ENCODE measurements at places on chromosomes 5 and 9. TPM values are rescaled to one million over a fixed set of nuclear protein-coding genes. Genes with fewer than 3 reads are reported as not detected.

DNA sequence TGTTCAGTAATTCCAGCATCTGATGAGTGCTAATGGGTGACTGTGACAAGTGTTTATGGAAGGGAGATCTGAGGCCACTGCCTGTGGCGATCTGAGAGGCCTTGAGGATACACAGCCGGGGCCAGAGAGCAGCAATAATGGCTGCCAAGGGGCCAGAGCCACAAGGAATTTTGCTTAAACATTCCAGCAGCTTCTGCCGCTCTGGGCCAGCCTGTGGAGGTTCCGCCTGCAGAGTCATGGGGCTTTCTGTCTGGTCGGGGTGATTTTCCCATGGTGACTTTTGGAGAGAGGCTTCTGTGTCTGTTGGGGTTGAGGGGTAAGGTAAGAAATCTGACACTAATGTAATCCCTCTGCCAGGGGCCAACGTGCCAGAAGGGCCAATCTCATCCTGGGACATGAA, 353.5 kb downstream of the ADAMTS6 start:
- peak overlapping the region; percentile 51 for H3K27ac ChIP-seq
- no peaks in the 10 kb centered on the region for H3K27me3 ChIP-seq
- H3K4me1 ChIP-seq: peaks cover 26% of the 10 kb centered on the region
- H3K4me3 ChIP-seq: no peak overlapping the region

F2R gene
- total RNA-seq: 5.3 TPM

GRCh38 chr5:170108266-170108785, 2.6 kb downstream of the FOXI1 start:
- peaks cover 4% of the 10 kb centered on the region for H3K27me3 ChIP-seq
- no peak for DNase-seq
- no peaks in the 10 kb centered on the region for H3K36me3 ChIP-seq
- H3K4me1 ChIP-seq: no peaks in the 10 kb centered on the region
- H3K4me3 ChIP-seq: no peak overlapping the region

GRCh38 chr9:33651125-33651524, 127.1 kb downstream of the ANKRD18B start:
- no peaks in the 10 kb centered on the region for H3K4me1 ChIP-seq
- no peak overlapping the region for H3K27ac ChIP-seq
- no peaks in the 10 kb centered on the region for H3K36me3 ChIP-seq
- no peak overlapping the region for H3K4me3 ChIP-seq
- no peak for DNase-seq

NEUROG1 gene
- not detected for total RNA-seq

DNA sequence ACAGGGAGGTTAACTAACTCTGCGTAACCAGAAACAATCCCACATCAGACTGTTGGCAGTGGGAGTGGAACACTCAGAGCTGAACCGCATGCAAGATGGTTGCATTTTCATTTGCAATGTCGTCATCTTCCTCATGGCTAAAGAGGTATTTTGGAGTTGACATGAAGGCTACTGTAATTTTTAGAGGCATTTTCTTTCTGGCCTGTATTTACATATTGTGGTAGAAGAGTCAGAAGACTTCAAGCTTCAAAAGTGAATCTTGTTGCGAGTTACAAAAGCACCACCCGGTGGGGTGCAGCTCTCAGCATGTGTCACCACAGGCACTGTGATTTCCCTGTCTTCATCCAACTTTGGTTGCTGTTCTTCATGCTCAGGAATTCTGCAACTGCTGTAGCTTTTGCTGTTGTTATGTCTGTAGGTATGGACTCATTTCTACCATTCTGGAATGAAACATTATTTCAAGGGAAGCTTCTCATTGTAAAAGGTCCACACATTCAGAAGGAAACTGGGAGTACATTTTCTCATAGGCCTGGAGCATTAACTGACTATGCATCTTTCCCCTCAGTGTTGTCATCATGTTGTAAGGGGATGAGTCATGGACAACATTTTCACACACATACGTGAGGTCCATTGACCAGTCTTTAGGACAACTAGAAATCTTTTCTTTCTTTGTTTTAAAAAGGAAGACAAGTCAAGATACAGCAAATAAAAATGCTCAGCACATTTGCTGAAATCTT, 35.4 kb upstream of the GDNF start:
- no peaks in the 10 kb centered on the region for H3K36me3 ChIP-seq
- peak overlapping the region; percentile 81 for H3K27ac ChIP-seq
- no peak overlapping the region for H3K4me3 ChIP-seq
- DNase-seq: peak; percentile 91
- no peaks in the 10 kb centered on the region for H3K27me3 ChIP-seq

DNA sequence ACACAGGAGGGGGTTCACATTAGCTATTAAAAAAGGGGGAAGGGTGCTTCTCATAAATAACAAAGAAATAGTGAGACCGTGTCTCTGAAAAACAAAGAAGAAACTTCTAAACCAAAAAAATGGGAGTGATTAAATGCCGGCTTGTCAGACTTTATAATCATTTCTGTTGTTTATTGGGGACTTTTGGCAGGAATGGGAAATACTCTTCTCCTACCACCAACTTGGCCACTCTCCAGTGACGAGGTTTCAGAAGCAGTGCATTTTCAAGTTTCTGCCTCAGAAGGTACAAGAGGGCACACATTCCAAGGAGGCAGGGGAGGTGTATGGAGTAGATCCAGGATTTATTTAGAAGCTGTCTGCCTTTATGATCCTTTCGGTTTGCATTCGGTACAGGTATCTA, 46.2 kb downstream of the LIX1 start:
- H3K27me3 ChIP-seq: peaks cover 38% of the 10 kb centered on the region
- no peaks in the 10 kb centered on the region for H3K4me1 ChIP-seq
- H3K4me3 ChIP-seq: no peak overlapping the region
- no peaks in the 10 kb centered on the region for H3K36me3 ChIP-seq

- H3K36me3 ChIP-seq: no peaks in the 10 kb centered on the region
- H3K27me3 ChIP-seq: no peaks in the 10 kb centered on the region
- H3K4me3 ChIP-seq: no peak overlapping the region
- H3K4me1 ChIP-seq: no peaks in the 10 kb centered on the region
- DNase-seq: no peak
These were observed 96.1 kb upstream of the APC start for GRCh38 chr5:112641515-112642110.

CATSPER3 gene
- total RNA-seq: 0.11 TPM

DNA sequence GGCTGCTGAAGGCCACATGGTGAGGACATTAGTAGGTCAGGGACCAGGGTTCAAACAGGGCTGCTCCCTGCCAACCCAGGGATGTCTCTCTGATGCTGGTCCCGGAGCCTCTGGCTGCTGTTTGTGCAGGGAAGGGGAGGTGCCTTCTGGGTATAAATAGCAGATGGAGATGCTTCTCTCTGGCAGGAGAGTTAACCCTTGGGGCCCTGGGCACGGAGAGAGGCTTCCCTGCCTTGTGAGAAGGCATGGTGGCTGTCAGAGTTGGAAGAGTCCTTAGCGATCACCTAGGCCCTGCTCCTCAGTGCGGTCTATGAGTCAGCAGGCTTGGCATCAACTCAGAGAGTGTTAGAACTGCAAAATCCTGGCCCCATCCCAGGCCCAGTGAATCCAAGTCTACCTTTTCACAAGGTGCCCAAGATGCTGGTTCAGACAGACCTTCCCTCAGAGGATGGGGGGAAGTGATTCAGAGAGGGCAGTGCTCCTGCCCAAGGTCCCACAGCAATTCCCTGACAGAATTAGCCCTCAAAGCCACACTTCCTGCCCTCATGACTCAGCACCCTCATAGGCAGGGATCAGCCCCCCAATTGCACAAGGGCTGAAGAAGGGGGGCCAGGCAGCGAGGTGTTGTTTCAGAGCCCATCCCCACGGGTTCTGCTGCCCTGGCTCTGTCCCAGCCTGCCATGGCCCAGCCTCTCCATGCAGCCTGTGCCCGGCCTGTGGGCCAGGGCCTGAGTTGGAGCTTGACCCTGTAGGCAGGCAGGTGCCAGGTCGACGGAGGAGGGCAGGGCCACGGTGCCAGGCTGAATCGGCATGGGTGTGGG, 25.6 kb downstream of the CAMK2A start:
- no peak overlapping the region for H3K4me3 ChIP-seq
- peaks cover 16% of the 10 kb centered on the region for H3K4me1 ChIP-seq
- peak overlapping the region; percentile 28 for H3K27ac ChIP-seq
- DNase-seq: peak; percentile 92
- H3K27me3 ChIP-seq: no peaks in the 10 kb centered on the region

GRCh38 chr5:67511911-67512310, 315.3 kb upstream of the CD180 start:
- no peak overlapping the region for H3K4me3 ChIP-seq
- H3K36me3 ChIP-seq: no peaks in the 10 kb centered on the region
- H3K27ac ChIP-seq: no peak overlapping the region

- DNase-seq: no peak
- H3K4me1 ChIP-seq: peaks cover 16% of the 10 kb centered on the region
- no peak overlapping the region for H3K27ac ChIP-seq
- H3K4me3 ChIP-seq: no peak overlapping the region
- no peaks in the 10 kb centered on the region for H3K27me3 ChIP-seq
These were observed 31.9 kb upstream of the ATP6V1G1 start for GRCh38 chr9:114555696-114556095.

DNA sequence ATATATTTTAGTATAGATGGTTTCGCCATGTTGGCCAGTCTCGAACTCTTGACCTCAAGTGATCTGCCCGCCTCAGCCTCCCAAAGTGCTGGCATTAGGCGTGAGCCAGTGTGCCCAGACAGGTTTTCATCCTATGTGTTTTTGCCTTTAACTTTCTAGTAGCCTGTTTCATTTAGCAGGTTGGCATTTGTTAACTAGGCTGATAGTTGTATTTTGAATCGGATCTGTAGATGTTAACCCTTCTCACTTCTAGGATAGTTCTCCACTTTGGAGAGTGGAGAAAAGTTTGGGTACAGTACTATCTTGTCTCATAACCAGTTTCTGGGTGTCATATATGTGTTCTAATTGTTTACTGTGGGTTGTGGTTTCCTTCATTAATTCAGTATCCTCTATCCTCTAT, 7.3 kb upstream of the FGF18 start:
- no peaks in the 10 kb centered on the region for H3K27me3 ChIP-seq
- H3K4me3 ChIP-seq: no peak overlapping the region
- H3K27ac ChIP-seq: no peak overlapping the region
- peaks cover 18% of the 10 kb centered on the region for H3K4me1 ChIP-seq

DNA sequence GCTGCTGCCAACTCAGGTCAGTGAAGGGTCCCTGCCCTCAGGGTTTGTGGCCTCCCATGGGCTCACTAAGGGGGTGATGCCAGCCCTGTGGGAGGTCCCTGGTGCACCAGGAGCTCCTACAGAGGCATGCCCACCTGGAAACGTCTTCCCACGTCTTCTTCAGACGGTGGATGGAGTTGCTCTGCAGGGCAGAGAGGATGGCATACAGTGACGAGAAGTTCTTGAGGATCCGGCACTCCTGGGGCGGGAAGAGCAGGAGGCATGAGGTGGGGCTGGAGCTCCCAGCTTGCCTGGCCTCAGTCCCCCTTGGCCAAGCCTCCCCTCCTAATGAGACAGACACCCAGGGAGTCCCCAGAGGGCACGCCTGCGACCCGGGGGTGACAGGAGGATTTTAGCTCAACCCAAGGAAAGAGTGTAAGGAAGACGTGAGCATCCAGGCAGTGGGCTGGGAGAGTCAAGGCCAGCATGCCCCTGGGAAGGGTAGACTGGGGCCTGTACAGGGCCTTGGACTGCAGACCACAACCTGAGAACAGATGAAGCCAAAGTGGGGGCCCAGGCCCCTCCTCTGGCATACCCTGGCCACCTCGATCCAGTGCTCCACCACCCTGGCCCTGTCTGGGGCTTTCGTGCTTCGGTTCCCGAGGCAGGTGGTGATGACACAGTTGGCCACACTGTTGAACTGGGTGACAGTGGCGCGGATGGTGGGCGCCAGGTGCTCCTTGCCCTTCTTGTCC, 14.4 kb downstream of the RALGDS start:
- no peak for DNase-seq
- no peaks in the 10 kb centered on the region for H3K4me1 ChIP-seq
- peaks cover 8% of the 10 kb centered on the region for H3K36me3 ChIP-seq
- H3K4me3 ChIP-seq: no peak overlapping the region
- H3K27ac ChIP-seq: no peak overlapping the region

DNA sequence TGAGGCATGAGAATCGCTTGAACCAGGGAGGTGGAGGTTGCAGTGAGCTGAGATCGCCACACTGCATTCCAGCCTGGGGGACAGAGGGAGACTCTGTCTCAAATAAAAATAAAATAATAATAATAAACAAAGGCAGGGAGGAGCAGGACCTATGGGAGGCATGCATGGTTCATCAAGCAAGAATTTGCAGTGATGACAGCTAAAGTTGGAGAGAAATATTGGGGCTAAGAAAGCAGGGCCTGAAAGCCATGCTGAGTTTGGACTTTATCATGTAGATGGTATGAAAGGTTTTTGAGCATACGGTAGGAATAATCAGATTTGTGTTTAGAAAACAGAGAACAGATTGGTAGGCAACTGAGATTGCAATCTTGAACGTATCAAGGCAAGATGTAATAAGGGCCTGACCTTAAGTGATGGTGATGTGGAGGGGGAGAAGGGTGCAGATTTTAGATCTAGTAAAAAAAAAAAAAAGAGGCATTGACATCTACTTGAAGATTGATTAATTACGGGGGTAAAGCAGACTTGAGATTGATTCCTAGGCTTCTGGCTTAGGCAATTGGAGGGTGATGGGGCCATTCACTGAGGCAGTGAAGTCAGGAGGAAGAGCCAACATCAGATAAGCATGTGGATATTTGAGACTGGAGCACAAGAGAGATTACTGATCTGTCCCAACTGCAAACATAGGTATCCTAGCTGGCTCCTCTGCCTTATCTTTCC, 50.7 kb downstream of the CFAP95 start:
- H3K36me3 ChIP-seq: no peaks in the 10 kb centered on the region
- peak; percentile 35 for DNase-seq
- H3K27me3 ChIP-seq: no peaks in the 10 kb centered on the region
- no peak overlapping the region for H3K4me3 ChIP-seq
- H3K27ac ChIP-seq: no peak overlapping the region

- peaks cover 73% of the 10 kb centered on the region for H3K27me3 ChIP-seq
- H3K27ac ChIP-seq: no peak overlapping the region
- no peak overlapping the region for H3K4me3 ChIP-seq
- 0 out of 2 replicates have a peak, but pooled peaks cover 6% of the 10 kb centered on the region for H3K4me1 ChIP-seq
- DNase-seq: no peak
These were observed 8.5 kb downstream of the NR6A1 start for GRCh38 chr9:124762633-124763032.

GRCh38 chr5:88952344-88952743, 69.4 kb upstream of the MEF2C start:
- DNase-seq: peak; percentile 28
- no peaks in the 10 kb centered on the region for H3K27me3 ChIP-seq
- peaks cover 10% of the 10 kb centered on the region for H3K4me1 ChIP-seq
- H3K36me3 ChIP-seq: no peaks in the 10 kb centered on the region
- no peak overlapping the region for H3K27ac ChIP-seq

- no peak overlapping the region for H3K4me3 ChIP-seq
- no peak for DNase-seq
- no peaks in the 10 kb centered on the region for H3K4me1 ChIP-seq
- no peaks in the 10 kb centered on the region for H3K36me3 ChIP-seq
- no peaks in the 10 kb centered on the region for H3K27me3 ChIP-seq
- no peak overlapping the region for H3K27ac ChIP-seq
These were observed 182.4 kb downstream of the RASEF start for GRCh38 chr9:82880336-82881050.

NIM1K gene
- 0.63 TPM for total RNA-seq
